ENCODE measurements at places on chromosomes 7 and 10. TPM values are rescaled to one million over a fixed set of nuclear protein-coding genes. Genes with fewer than 3 reads are reported as not detected.

GRCh38 chr7:44985900-44986217 is 7.0 kb upstream of the MYO1G start:
- peaks cover 37% of the 10 kb centered on the region for H3K36me3 ChIP-seq
- peak overlapping the region; percentile 98 for H3K4me3 ChIP-seq
- H3K27me3 ChIP-seq, result no peaks in the 10 kb centered on the region
- no peak for DNase-seq
- no peaks in the 10 kb centered on the region for H3K4me1 ChIP-seq

The CCL24 gene
- total RNA-seq, result not detected

GRCh38 chr10:119132521-119133345 is 28.8 kb downstream of the DENND10 start:
- no peak for DNase-seq
- H3K36me3 ChIP-seq, result peaks cover 60% of the 10 kb centered on the region
- no peaks in the 10 kb centered on the region for H3K4me1 ChIP-seq
- H3K4me3 ChIP-seq, result no peak overlapping the region
- no peaks in the 10 kb centered on the region for H3K27me3 ChIP-seq

The HOXA6 gene
- not detected for total RNA-seq

DNA sequence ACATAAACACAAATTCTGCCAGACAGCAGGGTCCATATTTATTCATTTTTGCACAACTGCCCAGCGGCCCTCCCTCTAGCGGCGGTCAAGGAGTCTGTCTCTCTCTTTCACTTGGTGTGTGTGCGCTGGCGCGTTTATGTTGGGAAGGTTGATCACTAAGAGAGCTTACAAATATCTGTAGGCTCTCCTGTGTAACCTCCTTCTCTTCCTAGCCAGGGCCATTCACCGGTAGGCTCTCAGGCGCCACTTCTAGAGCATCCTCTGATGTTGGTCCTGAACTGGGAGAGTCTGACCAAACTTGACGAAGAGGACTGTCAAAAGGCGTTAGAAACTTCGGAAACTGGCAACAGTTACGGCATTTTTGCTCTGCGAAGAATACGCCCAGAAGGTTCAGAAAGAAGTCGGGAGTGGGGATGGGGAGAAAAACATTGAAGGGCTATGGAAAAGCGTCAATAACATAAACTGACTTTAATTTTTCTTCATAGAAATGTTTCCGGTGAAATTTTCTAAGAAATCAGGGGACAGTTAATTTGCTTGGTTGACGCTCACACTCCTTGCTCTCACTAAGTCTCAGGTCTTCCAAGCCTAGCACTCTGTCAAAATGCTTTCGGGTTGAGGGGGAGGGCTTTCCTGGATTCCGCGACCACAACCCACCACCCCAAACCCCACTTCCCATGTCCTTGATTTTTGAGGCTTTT is 731.1 kb downstream of the ZWINT start:
- H3K4me1 ChIP-seq, result no peaks in the 10 kb centered on the region
- peak overlapping the region; percentile 84 for H3K4me3 ChIP-seq
- H3K27ac ChIP-seq, result no peak overlapping the region
- peak; percentile 80 for DNase-seq

- no peaks in the 10 kb centered on the region for H3K4me1 ChIP-seq
- no peak overlapping the region for H3K27ac ChIP-seq
- no peak for DNase-seq
- H3K27me3 ChIP-seq, result no peaks in the 10 kb centered on the region
- H3K4me3 ChIP-seq, result no peak overlapping the region
Observed at GRCh38 chr10:98924526-98924925, 311.1 kb downstream of the HPSE2 start.

The OR9A2 gene
- not detected for total RNA-seq

The SH2B2 gene
- 10.3 TPM for total RNA-seq

- no peak overlapping the region for H3K4me3 ChIP-seq
- H3K4me1 ChIP-seq, result no peaks in the 10 kb centered on the region
- no peak overlapping the region for H3K27ac ChIP-seq
- DNase-seq, result no peak
Observed at GRCh38 chr10:123889821-123890220, 1.8 kb downstream of the CPXM2 start.

The LMOD2 gene
- not detected for total RNA-seq

DNA sequence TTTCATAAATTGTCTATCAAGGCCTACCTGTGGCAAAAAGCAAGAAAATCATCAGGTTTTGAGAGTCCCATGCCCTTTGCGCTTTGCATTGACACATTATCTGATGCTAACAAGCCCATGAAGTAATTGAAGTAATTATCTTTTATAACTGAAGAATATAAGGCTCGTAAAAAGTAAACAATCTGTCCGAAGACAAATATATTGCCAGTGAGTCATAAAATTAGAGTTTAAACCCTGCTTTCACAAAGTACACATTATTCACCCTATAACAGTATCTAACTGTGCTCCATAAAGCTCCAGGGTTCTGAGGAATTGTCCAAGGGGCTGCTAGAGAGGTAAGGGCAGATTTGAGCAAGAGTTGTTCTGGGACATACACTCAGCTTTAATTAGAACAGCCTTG is 102.3 kb upstream of the PPP1R3A start:
- H3K27me3 ChIP-seq, result peaks cover 3% of the 10 kb centered on the region
- no peak for DNase-seq
- no peak overlapping the region for H3K4me3 ChIP-seq
- no peaks in the 10 kb centered on the region for H3K36me3 ChIP-seq

DNA sequence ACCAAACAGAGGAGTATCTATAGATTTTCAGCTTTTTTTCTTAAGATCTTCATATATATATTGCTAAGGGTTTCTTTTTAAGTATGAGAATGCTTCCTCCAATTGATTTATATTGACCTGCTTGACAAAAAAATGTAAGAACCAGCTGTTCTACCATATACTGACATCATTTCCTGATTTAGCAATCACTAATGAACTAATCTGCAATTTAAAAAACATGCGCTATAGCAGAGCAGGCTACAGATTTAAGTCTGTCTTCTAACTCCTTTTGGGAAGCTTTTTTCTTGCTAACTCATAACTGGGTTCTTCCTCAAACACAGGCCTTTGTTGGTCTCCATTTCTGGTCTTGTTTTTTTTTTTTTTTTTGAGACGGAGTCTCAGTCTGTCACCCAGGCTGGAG is 33.2 kb downstream of the ABCC2 start:
- no peaks in the 10 kb centered on the region for H3K27me3 ChIP-seq
- DNase-seq, result no peak
- no peak overlapping the region for H3K27ac ChIP-seq
- H3K4me3 ChIP-seq, result no peak overlapping the region
- H3K36me3 ChIP-seq, result no peaks in the 10 kb centered on the region

GRCh38 chr7:151131592-151132293 is 35.8 kb downstream of the GBX1 start:
- no peak overlapping the region for H3K4me3 ChIP-seq
- no peak overlapping the region for H3K27ac ChIP-seq
- H3K27me3 ChIP-seq, result no peaks in the 10 kb centered on the region
- H3K4me1 ChIP-seq, result peaks cover under 1% of the 10 kb centered on the region

The GNAT3 gene
- not detected for total RNA-seq

- H3K4me1 ChIP-seq, result no peaks in the 10 kb centered on the region
- H3K27ac ChIP-seq, result no peak overlapping the region
- no peaks in the 10 kb centered on the region for H3K36me3 ChIP-seq
- no peaks in the 10 kb centered on the region for H3K27me3 ChIP-seq
- H3K4me3 ChIP-seq, result no peak overlapping the region
- DNase-seq, result no peak
Observed at GRCh38 chr10:126226988-126227761, 161.1 kb downstream of the ADAM12 start.

DNA sequence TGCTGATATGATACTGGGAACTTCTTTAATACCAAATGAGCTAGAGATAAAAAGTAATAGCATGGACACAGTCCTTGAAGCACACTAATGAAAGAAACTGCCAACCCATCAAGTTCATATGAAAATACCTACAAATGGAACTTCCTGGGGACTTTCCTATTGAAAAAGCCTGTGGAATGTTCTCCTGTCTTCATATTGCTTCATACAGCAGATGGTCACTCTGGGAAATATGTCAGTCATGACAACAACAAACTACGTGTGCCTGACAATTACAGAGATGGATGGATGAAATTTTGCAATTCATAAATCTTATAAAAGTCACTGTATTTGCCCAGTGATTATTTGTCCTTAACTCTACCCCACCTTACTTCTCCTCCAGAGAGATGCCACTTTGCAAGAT is 106.6 kb upstream of the COL1A2 start:
- no peak for DNase-seq
- no peak overlapping the region for H3K27ac ChIP-seq
- no peak overlapping the region for H3K4me3 ChIP-seq
- peaks cover 4% of the 10 kb centered on the region for H3K27me3 ChIP-seq
- H3K36me3 ChIP-seq, result no peaks in the 10 kb centered on the region

- peaks cover 59% of the 10 kb centered on the region for H3K27me3 ChIP-seq
- peaks cover 7% of the 10 kb centered on the region for H3K4me1 ChIP-seq
- no peaks in the 10 kb centered on the region for H3K36me3 ChIP-seq
- H3K4me3 ChIP-seq, result peak within 1 kb of the TSS; percentile 73
- H3K27ac ChIP-seq, result no peak within 1 kb of the TSS
Observed at GRCh38 chr10:72087969-72088888, at the start of gene SPOCK2. Gene SPOCK2, minus strand, starts transcription at chr10:72088551. Its CDS starts 223 bp downstream, at chr10:72088328.

GRCh38 chr10:106565546-106565945 is 599.0 kb downstream of the SORCS1 start:
- DNase-seq, result no peak
- H3K27ac ChIP-seq, result no peak overlapping the region
- no peaks in the 10 kb centered on the region for H3K4me1 ChIP-seq
- no peaks in the 10 kb centered on the region for H3K27me3 ChIP-seq
- no peak overlapping the region for H3K4me3 ChIP-seq

DNA sequence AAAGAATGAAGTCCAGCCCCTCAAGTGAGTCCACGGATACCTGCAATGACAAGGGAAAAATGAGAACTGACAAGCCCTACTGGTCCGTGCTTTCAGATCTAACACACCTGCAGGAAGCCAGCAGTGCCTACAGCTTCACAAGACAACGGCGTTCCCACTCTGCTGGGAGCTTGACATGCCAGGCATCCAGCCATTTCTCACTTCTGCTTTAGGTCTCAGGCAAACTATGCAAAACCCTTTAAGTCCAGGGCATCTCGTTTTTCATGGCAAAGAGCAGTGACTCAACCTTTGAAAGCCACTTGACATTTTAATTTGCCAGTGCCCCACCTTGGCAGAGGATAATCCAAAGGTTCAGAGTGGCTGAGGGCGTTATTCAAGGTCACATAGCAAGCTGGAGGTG is 49.1 kb upstream of the GPAM start:
- no peaks in the 10 kb centered on the region for H3K36me3 ChIP-seq
- no peak overlapping the region for H3K27ac ChIP-seq
- no peak overlapping the region for H3K4me3 ChIP-seq

- no peaks in the 10 kb centered on the region for H3K36me3 ChIP-seq
- H3K4me3 ChIP-seq, result no peak overlapping the region
- no peaks in the 10 kb centered on the region for H3K4me1 ChIP-seq
- DNase-seq, result no peak
Observed at GRCh38 chr10:58477902-58478301, 34.8 kb upstream of the BICC1 start.

DNA sequence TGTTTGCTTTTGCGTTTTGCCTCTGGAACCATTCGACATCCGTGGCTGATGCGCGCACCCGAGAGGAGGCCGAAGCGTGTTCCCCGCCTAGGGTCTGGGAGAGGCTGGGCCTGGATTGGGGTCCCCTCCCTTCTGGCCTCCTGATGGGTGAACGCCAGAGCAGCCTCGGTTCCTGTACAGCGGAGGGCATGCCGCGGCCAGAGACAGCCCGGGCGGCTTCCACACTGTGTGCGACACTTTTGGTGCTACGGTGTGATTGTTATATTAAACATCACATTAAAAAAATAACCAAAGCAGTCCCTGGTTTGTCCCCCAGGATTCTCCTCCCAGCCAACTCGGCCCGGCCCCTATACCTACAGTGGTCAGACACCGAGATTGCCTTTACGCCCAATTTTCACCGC is 3.7 kb upstream of the HOXA7 start:
- peak overlapping the region; percentile 36 for H3K27ac ChIP-seq
- DNase-seq, result peak; percentile 46
- H3K36me3 ChIP-seq, result no peaks in the 10 kb centered on the region
- peaks cover 100% of the 10 kb centered on the region for H3K27me3 ChIP-seq
- H3K4me1 ChIP-seq, result no peaks in the 10 kb centered on the region

- H3K4me3 ChIP-seq, result no peak overlapping the region
- H3K36me3 ChIP-seq, result no peaks in the 10 kb centered on the region
- peak overlapping the region; percentile 16 for H3K27ac ChIP-seq
Observed at GRCh38 chr7:31788445-31788844, 101.4 kb downstream of the PPP1R17 start.

- H3K27me3 ChIP-seq, result peaks cover 6% of the 10 kb centered on the region
- DNase-seq, result no peak
- no peak overlapping the region for H3K27ac ChIP-seq
- no peaks in the 10 kb centered on the region for H3K4me1 ChIP-seq
- H3K4me3 ChIP-seq, result no peak overlapping the region
Observed at GRCh38 chr7:108836256-108836655, 266.6 kb downstream of the DNAJB9 start.

DNA sequence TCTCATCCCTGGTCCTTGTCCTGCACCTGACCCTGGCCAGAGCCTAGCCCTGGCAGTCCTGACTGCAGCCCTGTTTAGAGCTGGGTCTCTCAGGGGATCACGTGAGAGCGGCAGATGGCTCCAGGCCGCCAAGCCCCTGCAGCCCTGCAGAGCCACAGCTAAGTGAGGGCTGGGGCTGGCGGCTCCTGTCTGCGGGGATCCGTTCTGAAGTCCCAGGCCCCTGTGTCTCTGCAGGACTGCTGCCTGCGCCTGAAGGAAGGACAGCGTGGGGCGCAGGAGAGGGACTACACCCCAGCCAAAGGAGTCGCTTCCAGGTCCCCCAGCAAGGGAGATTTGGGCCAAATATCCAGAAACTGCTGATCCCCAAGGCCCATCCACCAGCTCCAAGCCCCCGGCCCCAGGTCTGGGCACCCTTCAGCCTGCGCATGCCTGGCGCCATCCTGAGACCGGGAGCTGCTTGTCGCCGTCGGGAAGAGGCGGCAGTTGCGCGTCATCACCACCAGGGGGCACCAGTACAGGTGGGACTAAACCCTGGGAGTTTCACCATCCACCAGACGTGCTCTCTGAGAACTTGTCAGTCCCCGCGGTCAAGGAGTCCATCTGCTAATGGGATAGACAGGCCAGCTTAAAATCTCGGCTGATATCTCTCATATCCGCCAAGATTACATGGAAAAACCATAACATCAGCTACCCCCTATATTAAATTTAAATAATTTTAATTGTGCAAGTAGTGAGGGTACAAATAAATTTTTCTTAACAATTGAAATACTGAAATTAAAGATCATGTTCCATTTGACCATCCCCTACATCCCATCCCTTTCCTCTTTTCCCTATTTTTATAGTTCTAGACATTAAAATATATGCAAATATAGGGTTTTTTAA is 25.1 kb upstream of the GHRHR start:
- no peaks in the 10 kb centered on the region for H3K36me3 ChIP-seq
- H3K27me3 ChIP-seq, result peaks cover 26% of the 10 kb centered on the region
- H3K27ac ChIP-seq, result no peak overlapping the region
- no peak overlapping the region for H3K4me3 ChIP-seq
- H3K4me1 ChIP-seq, result no peaks in the 10 kb centered on the region

The CDNF gene
- total RNA-seq, result 0.42 TPM

The LRRC4 gene
- 0.38 TPM for total RNA-seq

- no peak overlapping the region for H3K4me3 ChIP-seq
- no peaks in the 10 kb centered on the region for H3K27me3 ChIP-seq
- H3K4me1 ChIP-seq, result peaks cover 8% of the 10 kb centered on the region
- H3K27ac ChIP-seq, result no peak overlapping the region
- DNase-seq, result no peak
- no peaks in the 10 kb centered on the region for H3K36me3 ChIP-seq
Observed at GRCh38 chr10:84333864-84334451, 5.6 kb downstream of the CCSER2 start.

- no peak overlapping the region for H3K4me3 ChIP-seq
- no peaks in the 10 kb centered on the region for H3K36me3 ChIP-seq
- no peak overlapping the region for H3K27ac ChIP-seq
Observed at GRCh38 chr10:78267598-78267997, 233.9 kb downstream of the RPS24 start.
